ENCODE measurements at places on chromosomes 1 and 21.

DNA sequence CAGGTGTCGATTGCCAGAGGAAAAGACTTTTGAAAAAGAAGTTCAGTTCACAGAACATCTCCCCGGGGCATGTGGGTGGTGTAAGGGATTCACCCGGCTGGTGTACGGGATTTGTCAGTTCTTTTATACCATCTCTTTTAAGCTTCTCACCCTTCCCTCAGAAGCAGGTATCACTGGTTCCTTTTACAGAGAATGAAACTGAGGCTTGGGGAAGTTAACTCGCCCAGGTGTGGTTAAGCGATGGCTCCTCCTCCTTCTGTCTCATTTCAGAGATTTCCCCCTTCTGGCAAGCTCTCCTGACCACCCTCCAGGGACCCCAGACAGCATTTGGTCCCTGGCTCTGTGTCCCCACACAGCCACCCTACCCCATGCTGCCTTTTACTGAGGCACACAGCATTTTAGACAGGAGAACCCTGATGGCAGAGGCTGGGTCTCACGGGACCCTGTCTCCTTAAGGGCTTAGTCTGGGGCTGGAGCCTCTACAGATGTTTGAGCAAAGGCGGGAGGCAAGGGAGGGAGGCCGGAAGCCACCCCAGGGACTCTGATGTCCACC is 2.8 kb upstream of the ECE1 start:
- DNase-seq, result no peak

GRCh38 chr1:43269627-43270375 is at the start of gene TMEM125:
TMEM125 (plus strand) TSS chr1:43269983; CDS start chr1:43272723, 2,740 bp downstream.
- DNase-seq, result no peak

DNA sequence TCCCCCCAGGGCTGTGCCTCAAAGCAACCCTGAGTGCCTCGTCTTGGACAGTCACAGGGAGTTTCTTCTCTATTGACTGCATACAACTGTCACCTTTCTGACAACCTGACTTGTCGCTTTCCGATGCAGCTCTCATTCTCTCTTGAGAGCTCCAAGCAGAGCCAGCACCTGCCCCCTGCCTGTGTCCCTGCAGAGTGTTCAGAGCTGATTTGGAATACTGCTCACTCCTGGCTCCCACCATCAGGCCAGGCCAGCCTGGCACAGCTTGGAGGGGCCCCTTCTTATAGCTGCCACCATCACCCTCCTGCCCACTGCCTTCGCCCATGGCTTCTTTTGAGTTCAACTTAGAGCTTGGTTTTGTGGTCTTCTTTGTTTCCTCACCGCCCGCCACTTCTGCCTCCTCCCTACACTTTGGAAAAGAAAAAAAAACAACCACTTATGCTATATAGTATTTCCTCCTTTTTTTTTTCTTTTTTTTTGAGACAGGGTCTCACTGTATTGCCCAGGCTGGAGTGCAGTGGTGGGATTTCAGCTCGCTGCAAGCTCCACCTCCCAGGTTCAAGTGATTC is 12.3 kb downstream of the NCF2 start:
- DNase-seq, result no peak

GRCh38 chr1:162412002-162412401 is at the start of gene SH2D1B:
SH2D1B (minus strand) TSS chr1:162412136; CDS start chr1:162412016, 120 bp downstream.
- DNase-seq, result no peak

DNA sequence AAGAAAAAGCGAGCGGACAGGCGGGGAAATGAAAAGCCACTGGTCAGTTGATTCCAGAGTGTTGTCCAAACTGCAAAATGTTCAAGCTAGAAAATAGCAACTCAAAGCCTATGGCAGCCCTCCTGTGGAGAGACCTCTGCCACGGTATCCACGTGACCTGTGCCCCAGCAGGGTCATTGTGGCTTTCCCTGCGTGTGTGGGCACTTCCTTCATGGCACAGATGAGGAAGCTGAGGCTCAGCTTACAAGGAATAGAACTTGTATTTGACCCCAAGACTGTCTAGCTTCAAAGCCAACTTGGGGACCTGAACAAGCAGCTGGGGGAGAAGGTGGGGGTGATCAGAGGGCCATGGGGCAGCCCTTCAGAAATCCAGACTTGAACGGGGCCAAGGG is 15.6 kb upstream of the PLEKHG5 start:
- DNase-seq, result no peak

DNA sequence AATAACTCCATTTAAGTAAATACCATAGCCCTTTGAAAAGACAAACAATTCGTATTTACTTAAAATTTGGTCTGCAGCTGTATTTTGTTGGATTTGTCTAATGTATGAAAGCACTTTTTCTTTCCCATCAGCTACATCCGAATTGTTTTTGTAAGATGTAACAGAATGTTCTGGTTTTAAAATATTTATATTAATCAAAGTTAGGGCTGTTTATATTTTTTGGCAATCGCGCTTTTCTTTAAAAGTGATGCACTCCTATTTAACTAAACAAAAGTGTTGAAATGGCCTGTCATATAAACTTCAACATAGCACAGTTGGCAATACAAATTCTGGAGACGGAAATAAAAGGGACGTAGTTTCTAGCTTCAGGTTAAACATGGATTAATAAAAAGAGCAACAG is 216.3 kb upstream of the ADGRL2 start:
- no peak for DNase-seq

- DNase-seq, result no peak
Observed at GRCh38 chr21:14759285-14759684, 213.2 kb upstream of the SAMSN1 start.

GRCh38 chr1:148317288-148317985 is 165.4 kb upstream of the NBPF11 start:
- no peak for DNase-seq

- DNase-seq, result peak; percentile 96
Observed at GRCh38 chr1:202235856-202236837, 42.5 kb downstream of the LGR6 start.

- DNase-seq, result no peak
Observed at GRCh38 chr1:14242123-14242522, 356.4 kb upstream of the KAZN start.

DNA sequence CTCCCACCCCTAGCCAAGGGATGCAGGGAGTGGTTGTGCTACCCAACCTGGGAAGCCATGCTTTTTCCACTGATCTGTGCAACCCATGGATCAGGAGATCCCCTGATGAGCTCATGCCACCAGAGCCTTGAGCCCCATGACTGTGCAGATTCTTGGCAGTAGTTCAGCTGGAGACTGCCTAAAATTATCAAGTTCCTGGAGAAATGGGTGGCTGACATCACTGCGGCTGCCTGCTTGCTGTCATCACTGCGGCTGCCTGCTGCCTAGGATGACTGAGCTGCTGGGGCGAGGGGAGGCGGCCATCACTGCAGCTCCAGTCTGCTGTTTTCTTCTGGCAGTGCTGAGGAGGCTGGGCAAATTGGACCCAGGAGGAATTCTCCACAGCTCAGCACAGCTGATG is 159.2 kb downstream of the AGBL4 start:
- no peak for DNase-seq

- no peak for DNase-seq
Observed at GRCh38 chr1:92184632-92185031, 33.1 kb upstream of the C1orf146 start.

DNA sequence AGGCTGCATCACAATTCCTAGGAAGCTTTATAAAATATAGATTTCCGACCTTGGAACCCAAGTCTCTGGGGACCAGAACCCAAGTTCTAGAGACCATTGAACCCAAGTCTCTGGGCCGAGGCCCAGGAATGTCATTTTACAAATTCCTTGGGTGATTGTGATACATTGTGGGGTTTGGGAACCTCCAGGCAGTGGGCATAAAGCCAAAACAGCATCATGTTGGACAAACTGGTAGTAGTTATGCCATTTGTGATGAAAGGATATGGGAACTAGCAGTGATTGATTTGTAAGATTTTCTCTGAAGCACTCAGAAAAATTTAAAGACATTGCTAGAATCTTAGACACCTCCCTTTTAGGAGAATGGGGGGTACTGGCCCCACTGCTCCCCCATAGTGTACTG is 160.2 kb downstream of the HIVEP3 start:
- no peak for DNase-seq

DNA sequence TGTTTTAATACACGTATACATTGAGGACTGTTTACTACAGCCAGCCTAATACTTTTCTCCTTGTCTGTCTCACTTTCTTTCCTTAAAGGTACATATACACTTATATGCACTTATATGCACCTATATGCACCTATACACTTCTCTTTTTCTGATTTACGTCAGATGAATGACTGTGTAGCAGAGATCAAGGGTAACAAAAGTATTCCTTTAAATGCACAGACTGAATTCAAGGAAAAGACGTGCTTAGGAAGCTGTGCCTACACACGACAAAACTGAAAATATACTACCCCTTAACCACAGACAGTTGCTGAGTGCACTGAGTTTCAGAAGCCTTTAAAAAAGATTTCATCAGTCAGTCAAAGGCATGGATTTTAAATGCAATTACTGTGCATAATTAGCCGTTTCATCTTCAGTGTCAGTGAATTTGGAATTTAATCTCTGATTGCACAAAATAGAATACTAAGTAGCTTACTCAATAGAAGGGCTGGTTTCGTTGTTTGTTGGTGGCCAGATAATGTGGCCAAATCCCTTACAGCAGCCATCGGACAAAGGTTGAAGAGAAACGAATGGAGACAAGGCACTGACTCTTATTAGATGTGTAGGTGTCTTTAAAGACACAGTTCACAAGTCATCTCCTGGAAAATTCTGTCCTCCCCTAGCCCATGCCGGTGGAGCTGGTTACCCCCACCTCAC is 38.3 kb upstream of the TARBP1 start:
- no peak for DNase-seq

GRCh38 chr1:232577772-232578171 is 52.2 kb downstream of the SIPA1L2 start:
- DNase-seq, result no peak

- DNase-seq, result no peak
Observed at GRCh38 chr1:1185101-1185765, 11.6 kb downstream of the TTLL10 start.

GRCh38 chr21:23950344-23950743 is 1656.9 kb downstream of the MRPL39 start:
- no peak for DNase-seq

DNA sequence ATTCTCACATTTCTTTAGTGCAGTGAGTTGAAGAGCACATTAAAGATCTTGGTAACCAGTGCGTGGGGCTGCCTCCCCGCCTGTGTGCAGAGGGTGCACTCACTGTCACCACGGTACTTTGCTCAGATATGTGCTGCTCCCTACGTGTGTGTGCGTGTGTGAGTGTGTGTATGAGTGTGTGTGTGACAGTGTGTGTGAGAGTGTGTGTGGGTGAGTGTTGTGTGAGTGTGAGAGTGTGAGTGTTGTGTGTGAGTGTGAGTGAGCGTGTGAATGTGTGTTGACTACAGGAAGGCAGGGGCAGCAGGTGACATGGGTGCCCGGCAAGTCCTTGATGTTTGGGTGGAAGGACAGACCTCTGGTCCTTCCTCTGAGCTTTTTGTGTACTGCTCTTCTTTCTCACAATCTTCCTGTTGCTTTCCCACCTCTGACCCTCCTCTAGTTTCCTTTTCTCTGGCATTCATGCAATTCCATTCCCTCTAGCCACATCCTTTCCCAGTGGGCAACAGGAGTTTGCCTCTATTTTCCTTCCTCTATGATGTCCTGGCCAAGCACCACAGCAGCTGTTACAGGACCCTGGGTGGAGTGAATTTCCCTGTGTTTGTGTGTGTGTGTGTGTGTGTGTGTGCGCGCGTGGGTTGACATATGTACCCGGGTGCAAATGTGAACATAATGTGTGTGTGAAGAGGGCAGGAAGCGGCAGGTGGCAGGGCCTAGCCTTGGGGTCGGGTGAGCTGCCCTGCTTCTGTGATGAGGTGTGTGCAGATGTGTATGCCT is 19.8 kb downstream of the LHX4 start:
- no peak for DNase-seq

- no peak for DNase-seq
Observed at GRCh38 chr1:170274131-170274501, 128.4 kb downstream of the NTMT2 start.
